ENCODE measurements at places on chromosomes 7 and 10.

- DNase-seq = no peak
Measured at GRCh38 chr10:52653263-52653909, 119.2 kb downstream of the MBL2 start.

DNA sequence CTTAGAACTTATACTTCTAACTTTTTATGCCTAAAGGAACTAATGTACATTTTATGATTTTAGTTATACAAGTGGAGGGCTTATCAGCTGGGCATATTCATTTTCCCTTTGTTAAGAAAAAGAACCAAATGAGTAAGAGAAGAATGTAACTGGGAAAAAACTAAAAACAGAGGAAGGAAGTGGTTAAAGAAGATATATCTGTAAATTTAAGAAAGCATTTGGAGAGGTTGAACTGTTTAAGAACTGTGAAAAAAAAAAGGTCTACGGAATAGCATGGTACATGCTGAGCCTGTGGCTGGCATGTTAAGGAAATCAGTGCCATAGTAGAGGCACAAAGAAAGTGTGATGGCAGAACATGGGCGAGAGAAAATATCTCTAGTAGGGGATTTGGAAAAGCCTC is 6.2 kb downstream of the MDFIC start:
- DNase-seq = no peak

GRCh38 chr10:29104661-29105399 is 184.0 kb upstream of the LYZL1 start:
- no peak for DNase-seq

- DNase-seq = no peak
Measured at GRCh38 chr10:1172256-1172984, 116.2 kb downstream of the WDR37 start.

DNA sequence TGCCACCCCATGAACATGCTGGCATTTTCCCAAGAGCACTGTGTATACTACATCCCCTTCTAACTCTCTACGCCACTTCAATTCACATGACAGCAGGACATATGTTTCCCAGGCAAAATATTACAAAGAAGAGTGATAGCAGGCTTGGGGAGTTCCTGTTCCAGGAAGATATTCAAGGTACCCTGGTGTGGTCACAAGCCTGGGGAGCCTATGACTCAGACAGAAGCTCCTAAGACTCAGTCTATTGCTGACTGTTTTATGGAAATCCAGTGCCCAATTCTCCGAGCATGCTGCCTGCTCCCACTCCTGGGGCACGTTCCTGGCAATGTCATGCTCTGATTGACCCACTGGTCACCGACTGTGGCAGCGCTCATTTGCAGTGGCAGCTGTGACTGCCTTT is 23.5 kb upstream of the ABLIM1 start:
- no peak for DNase-seq

- no peak for DNase-seq
Measured at GRCh38 chr7:5419539-5420066, 4.0 kb downstream of the TNRC18 start.

- DNase-seq = no peak
Measured at GRCh38 chr7:45593121-45593541, 19.0 kb downstream of the ADCY1 start.

DNA sequence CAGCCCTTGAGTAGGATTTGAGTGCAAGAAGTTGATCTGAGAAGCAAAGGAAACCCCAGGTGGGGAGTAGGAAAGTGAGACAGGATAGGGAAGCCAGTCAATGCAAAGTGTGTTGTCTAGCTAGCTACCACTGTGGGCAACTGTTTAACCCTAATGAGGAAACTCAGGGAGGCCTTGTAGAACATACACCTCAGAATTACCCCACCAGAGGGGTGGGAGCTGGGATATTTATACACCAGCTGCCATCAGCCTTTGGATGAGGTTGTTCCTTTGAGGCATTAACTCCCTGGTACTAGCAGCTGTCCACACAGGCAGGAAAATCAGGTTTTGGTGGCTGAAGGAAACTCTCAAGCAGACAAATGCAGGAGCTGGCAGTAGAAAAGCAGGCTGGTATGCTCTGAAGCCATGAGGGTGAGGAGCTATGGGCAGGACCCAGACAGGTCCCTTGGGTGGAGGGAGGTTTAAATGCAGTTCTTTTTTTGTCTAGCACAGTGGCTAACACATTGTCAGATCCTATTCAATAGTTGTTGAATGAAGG is 60.1 kb upstream of the ARID5B start:
- DNase-seq = no peak

DNA sequence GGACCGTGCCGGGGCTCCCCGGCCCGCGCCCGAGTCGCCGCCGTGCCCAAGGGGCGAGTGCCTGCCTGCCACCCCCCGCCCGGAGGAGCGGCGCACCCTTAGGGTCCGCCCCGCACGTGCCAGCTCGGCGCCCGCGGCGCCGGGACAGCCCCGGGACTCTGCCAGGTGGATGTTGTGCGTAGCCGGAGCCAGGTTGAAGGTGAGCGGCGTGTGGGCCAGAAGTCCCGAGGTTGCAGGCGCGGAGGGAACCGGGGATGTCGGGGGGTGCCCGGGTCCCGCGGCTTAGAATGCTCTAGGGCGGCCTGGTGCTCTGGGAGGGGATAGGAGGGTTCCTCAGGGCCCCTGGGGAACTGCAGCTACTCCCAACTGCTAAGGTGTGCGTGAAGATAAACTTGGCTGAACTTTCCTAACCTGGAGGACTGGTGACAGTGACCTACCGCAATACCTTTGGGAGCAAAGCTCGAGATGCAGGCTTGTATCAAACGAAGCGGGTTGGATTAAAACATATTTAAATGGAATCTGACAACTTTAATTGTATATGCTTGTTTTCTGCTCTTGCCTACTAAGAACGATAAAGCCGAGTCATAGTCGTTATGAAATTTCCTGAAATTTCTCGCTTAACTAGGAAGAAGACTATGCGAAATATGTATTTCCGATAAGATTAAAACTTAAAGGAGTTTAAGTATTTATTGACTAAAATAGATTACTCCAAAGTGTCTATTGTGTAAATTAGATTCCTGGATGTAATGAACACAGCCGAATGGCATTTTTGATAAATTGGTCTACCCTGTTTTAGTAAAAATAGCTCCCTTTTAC is at the start of gene CUX1:
Gene CUX1 (plus strand): TSS at position 156 of the 816 bp plus-strand sequence. CDS start 14 bp downstream, at position 170.
- DNase-seq = no peak

GRCh38 chr10:83881661-83882060 is 257.6 kb upstream of the GHITM start:
- no peak for DNase-seq

GRCh38 chr7:108455551-108455997 is 662 bp downstream of the NRCAM start:
- no peak for DNase-seq

DNA sequence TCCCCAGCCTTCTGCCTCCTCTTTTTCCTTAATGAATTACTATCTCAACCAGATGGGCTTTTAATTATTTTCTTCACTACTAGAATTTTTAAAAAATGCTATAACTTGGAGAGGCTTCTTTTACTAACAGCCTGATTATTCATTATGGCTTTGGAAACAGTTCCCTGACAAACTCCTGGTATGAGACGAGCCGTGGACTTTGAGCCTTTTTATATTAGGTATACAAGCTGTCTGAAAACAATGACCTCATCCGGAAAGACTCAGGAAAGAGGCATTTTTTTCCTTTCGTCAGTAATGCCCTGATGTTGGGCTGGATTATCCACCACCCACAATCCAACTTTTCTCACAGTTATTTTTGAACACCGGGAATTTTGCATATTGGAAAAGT is 26.7 kb upstream of the ABLIM1 start:
- no peak for DNase-seq

DNA sequence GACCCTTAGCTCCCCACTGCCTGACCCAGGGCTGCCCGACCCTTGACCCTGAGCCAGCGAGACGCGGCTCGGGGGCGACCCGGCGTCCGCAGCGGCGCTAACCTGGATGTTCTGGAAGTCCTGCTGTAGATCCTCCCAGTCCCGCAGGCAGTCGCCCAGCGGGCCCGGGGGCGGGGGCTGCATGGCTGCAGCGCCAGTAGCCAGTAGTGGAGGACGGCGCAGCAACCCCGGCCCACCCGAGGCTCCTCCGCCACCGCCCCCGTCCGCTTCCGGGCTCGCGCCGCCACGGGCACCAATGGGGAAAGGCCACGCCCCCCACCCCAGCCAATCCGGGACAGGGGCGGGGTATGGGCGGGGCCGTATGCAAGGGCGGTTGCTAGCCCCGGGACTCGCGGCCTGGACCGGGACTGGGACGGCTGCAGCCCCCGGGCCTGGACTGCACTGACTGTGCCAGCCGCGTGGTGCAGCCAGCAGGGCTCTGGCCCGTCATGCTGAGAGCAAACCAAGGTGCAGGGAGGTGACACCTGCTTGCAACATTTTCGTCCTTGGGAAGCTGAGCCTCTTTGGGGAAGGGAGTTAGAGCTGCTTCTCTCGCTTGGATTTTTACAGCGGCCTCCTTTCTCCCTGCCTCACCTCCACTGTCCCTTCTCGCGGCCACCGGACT is at the start of gene TMEM120A:
Gene TMEM120A (minus strand): TSS at position 208 of the 664 bp plus-strand sequence. CDS start 25 bp downstream, at position 183.
- peak; percentile 79 for DNase-seq

DNA sequence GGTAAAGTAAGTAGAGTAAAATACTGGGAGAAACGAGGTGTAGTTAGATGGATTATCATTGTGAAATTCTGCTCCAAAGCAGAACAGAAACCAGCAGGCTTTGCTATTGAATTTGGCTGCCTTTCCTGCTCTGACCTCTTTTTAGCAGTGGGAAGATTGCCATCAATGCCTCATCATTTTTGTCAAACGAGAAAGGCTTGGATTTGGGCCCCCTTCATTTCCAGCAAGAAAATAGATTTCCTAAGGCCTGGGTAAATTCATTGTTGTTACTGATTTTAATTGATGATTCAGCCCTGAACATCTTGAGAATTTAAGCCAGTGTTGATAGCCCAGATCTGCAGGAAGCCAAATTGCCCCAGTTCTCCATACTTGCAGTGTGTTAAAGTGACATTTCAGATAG is 35.2 kb upstream of the ASAH2 start:
- DNase-seq = no peak

DNA sequence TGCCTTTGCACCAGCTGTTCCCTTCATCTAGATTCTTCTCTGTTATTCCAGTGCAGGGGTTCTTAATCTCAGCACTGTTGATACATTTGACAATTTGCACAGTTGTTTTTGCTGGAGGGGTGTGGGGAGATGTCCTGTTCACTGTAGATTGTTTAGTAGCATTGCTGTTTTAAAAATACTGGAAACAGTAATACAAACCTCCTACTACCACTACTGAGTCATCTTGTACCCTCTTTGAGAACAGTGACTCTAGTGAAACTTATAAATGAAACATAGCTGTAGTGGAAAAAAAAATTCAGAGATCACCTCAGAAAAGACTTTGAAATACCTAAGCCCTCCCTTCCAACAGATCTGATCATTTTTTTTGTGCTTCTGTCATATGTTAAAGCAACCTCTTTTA is 154.8 kb upstream of the TMEM196 start:
- DNase-seq = no peak

DNA sequence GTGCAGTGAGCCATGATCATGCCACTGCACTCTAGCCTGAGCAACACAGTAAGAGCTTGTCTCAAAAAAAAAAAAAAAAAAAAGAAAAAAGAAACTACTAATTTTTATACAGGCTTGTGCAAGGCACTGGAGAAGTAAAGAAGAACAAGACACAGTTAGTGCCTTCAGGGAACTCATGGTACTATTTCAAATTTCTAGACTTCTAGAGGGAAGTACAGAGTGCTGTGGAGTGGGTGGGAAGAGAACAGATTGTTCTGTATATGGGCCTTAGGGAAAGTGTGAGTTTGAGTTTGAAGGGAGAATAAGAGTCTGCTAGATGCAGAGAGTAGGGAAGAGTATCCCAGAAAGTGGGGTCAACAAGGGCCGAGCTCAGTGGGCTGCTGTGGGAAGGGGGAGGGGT is 234.8 kb downstream of the PHTF2 start:
- no peak for DNase-seq

GRCh38 chr7:16007911-16008310 is 321.4 kb upstream of the MEOX2 start:
- DNase-seq = no peak

GRCh38 chr7:98571006-98571405 is 46.1 kb upstream of the NPTX2 start:
- no peak for DNase-seq

GRCh38 chr7:131186816-131187215 is 140.9 kb upstream of the MKLN1 start:
- DNase-seq = no peak

DNA sequence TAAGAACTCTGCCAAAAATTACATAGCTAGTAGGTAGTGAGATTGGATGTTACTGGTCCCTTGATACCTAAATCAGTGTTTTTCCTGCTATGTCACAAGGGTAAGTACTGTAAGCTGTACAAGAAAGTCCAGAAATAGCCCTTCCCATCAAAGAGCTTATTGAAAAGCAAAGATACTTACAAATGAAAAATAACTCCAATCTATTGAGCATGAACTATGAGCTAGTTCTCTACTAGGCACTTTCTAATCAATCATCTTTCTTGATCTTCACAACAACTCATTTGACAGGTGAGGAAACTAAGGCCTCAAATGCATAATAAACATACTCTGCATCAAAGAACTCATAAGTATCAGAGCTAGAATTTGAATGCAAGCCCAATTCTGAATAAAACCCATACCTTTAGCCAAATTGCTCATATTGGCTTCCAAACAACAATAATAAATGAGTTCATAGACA is 249.8 kb upstream of the TCF7L2 start:
- no peak for DNase-seq

GRCh38 chr7:19181634-19182033 is 36.4 kb upstream of the FERD3L start:
- no peak for DNase-seq

DNA sequence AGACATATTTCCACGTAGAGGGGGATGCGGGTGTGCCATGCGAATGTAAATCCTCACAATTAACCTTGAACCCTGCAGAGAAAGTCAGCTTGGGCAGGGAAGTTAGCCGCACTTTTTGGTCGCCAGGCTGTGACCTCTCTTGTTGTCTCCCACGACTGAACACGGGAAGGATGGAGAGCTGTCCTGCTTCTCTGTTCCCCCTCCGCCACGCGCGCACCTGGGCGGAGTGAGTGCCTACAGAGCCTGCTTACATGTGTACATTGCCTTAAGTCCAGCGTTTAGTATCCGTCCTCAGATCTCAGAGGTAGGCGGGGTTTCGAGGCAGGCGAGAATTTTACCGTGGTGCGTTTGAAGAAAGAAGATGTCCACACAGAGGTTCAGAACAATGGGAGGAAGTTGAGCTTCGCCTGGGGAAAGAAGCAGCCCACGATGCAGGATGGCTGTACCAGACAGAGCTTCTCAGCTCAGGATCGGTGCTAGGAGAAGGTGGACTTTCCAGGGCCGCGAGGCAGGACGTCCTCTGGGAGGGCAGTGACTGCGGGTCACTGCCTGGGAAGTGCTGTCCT is 482 bp upstream of the ERCC6 start:
- peak; percentile 36 for DNase-seq
